ENCODE measurements at places on chromosomes 11 and 22. TPM values are rescaled to one million over a fixed set of nuclear protein-coding genes. Genes with fewer than 3 reads are reported as not detected.

MFRP gene
- total RNA-seq = not detected

ADAMTS15 gene
- 1.8 TPM for total RNA-seq

DCUN1D5 gene
- 37.1 TPM for total RNA-seq

MUC6 gene
- 0.19 TPM for total RNA-seq

CSRP3 gene
- total RNA-seq = 0.38 TPM

ADM2 gene
- 1.5 TPM for total RNA-seq

MS4A6A gene
- total RNA-seq = 102 TPM

OR8D4 gene
- not detected for total RNA-seq

KCNQ1OT1 gene
- 0.42 TPM for total RNA-seq

MAPK8IP2 gene
- 0.33 TPM for total RNA-seq

PCNX3 gene
- 7.4 TPM for total RNA-seq

DNA sequence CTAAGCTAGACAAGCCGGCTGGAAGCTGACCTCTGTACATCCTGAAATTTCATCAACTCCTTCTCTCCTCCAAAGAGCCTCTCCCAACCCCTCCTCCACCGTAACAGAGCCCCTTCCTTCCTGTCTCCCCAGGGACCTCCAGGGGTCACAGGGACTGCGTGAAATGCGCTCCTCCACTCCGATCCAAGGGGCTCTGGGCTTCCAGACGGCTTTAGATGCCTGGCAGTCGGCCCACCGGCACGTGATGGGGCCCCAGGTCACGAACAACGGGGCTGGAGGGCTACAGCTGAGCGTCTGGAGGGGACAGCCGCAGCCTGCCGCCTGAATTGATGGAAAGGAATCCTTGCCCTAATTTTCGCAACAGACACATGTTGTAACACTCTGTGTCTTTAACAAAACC lies 264.1 kb downstream of the MN1 start:
- DNase-seq = no peak

GRCh38 chr11:31690516-31690915 lies 120.6 kb downstream of the PAX6 start:
- no peak for DNase-seq

DNA sequence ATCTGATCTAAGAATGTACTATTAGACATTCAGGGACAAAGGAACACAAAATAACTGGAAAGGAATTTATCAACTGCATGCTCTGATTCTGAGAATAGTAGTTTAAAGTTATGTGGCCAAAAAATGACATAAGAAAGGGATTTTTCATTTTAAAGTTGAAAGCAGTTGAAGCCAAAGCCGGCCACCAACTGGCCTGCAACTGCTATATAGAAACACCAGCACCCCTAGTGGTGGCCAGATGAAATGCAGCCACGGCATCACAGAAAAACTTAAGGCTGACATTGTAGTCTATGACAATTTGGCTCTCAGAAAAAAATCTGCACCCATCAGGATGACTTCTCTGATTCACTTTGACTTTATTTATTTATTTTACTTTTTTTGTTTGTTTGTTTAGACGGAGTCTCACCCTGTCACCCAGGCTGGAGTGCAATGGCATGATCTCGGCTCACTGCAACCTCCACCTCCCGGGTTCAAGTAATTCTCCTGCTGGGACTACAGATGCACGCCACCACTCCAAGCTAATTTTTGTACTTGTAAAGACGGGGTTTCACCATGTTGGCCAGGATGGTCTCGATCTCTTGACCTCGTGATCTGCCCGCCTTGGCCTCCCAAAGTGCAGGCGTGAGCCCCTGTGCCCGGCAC lies 59.2 kb downstream of the SLC35F2 start:
- peak; percentile 50 for DNase-seq

- no peak for DNase-seq
Measured at GRCh38 chr11:112481893-112482292, 221.2 kb upstream of the PLET1 start.

GRCh38 chr22:17436981-17437412 lies 67.7 kb downstream of the CECR2 start:
- no peak for DNase-seq

- peak; percentile 53 for DNase-seq
Measured at GRCh38 chr11:3037040-3037944, 19.9 kb downstream of the CARS1 start.

DNA sequence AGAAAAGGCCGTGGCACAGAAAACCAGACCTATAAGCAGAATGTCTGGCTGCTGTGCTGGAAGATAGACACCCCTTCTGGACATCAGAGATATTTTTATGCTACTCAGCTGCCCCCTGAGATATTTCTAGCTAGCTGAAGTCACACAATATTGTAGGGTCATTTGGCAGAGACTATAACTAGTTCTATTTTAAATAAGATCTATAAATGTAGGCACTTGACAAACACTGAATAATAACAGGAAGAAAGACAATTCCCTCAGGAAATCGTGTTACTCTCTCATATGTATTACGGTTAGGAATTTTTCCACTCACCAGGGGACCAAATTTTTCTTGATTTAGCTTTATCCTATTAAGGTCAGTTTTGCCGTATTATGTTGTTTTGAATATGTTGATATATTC lies 845.4 kb downstream of the OPCML start:
- no peak for DNase-seq

DNA sequence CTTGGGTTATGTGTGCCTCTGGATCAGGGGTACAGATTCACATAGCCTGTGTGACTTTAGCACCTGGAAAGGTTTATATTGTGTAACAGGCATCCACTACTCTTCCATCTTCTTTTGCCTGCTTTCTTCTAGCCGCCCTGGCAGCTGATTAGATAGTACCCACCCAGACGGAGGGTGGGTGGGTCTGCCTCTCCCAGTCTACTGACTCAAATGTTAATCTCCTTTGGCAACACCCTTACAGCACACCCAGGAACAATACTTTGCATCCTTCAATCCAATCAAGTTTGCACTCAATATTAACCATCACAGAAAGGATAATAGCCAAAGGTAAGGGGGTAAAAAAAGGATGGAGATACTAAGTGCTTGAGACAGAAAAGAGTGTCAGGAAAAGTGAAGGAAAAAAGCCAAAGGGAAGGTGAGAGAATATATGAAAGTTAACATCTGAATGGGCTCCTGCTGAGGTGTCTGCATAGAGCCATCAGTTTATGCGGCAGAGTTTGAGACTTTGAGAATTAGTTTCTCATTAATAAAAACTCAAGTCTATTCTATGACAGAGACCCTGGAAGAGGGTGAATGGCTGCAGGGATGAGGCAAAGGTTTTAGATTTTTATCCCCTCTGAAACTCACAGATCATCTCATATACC lies 2.6 kb upstream of the OR51B6 start:
- no peak for DNase-seq

DNA sequence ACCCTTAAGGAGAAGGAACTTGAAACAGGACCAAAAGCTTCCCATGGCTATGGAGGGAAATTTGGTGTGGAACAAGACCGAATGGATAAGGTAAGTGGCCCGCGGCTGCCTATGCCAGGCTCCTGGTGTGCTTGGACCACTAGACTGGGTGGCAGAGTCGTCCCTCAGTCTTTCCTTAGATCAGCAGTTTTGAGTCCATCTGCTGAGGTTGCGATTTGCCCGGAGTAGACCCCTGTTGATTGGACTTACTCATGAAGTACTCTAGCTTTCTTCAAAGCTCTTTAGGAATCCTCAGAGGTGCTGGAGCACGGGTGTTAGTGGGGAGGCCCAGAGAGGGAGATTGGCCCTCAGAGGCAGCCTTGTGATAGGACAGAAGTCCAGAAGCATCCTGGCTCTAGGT lies 11.5 kb downstream of the CTTN start:
- no peak for DNase-seq

- DNase-seq = peak; percentile 55
Measured at GRCh38 chr11:66745356-66746235, 16.6 kb upstream of the SPTBN2 start.

- no peak for DNase-seq
Measured at GRCh38 chr22:49382451-49382735, 445.3 kb downstream of the BRD1 start.

GRCh38 chr11:15213471-15214231 lies 98.9 kb downstream of the INSC start:
- DNase-seq = no peak

DNA sequence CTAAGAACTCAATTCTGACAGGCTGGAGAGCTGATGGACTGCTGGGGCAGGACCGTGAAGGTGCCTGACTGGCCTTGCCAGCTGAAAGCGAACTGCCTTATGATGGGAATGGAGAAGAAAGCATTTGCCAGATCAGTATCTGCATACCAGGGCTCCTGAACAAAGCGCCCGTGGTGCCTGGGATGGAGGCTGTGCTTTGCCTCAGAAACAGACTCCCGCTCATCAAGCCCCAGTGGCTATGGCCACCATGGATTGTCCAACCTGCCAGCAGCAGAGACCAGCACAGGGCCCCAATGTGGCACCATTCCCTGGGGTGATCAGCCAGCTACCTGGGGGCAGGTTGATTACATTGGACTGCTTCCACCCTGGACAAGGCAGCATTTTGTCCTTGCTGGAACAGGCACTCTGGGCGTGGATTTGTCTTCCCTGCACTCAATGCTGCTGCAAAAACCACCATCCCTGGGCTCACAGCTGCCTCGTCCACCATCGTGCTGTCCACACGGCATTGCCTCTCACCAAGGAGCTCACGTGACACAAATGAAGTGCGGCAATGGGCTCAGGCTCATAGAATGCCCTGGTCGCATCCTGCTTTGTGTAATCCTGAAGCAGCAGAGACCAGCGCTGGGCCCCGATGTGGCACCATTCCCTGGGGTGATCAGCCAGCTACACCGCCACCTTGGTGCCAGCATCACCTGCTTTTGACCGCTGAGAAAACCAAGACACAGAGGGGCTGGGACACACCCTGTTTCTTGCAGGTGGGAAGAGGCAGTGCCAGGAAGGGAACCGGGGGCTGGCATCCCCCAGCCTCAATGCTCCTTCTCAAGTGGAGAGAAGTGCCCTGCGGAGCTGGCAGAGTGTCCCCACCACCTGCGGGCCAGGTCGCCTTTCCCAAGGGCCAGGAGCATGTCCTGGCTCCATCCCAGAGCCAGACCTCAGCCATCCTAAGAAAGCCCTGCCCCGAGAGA lies 1367.5 kb downstream of the BRD1 start:
- DNase-seq = no peak

GRCh38 chr11:11456866-11457265 lies 103.8 kb upstream of the CSNK2A3 start:
- DNase-seq = no peak

DNA sequence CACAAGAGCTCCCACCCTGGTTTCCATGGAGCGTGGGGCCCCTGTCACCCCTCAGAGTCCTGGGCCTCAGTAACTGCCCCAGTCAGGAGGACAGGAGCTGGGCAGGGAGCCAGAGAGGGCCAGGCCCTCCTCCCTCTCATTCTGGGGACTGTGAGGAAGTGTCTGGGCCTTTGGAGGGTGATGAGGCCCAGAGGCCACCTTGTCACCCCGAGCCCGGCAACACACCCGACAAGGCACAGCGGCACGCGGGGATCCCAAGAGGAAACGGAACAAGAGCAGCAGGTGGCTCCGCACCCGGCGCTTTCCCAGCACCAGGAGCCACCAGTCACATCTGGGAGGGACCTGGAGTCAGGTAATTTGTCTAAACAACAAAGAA lies 72.1 kb downstream of the CELSR1 start:
- no peak for DNase-seq

GRCh38 chr11:73245461-73245860 lies 26.7 kb upstream of the P2RY6 start:
- DNase-seq = no peak

GRCh38 chr11:123168241-123168640 lies 26.8 kb downstream of the CLMP start:
- DNase-seq = no peak

DNA sequence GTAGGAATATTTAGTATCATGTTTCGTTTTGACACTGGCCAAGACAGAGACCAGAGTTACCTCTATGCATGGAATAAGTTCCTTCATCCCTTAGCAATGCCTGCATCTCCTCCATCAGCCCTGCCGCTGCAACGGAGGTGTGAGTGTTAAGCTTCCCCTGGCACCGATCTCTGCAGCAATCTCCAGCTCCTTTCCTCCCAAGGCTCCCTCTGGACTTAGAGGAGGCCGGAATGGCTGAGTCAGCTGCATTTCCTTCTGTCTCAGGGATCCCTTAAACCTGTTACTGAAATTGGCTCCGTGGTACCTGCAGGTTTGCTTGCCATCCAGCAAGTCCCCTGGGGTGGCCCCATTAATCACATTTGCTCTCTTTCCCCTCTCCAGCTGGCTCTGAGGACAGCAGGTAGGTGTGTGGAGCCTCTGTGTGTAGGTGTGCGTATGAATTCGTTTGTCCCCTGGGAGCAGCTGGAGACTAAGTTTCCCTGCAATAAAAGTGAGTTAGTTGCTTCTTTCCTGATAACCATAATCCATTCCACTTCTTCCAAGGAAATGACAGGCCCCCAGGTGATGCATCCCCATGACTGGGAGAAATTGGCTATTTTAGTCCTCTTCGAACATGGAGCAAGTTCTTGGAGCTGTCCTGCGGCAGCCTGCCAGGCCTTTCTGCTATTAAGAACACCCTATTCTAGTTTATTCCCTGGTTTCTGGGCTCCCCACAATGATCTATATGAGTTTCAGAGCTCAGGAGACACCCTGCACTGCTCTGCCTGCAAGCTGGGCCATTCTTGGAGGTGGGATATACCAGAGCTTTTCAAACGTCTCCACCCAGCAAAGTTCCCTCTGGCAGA lies 457.2 kb upstream of the CADM1 start:
- no peak for DNase-seq

DNA sequence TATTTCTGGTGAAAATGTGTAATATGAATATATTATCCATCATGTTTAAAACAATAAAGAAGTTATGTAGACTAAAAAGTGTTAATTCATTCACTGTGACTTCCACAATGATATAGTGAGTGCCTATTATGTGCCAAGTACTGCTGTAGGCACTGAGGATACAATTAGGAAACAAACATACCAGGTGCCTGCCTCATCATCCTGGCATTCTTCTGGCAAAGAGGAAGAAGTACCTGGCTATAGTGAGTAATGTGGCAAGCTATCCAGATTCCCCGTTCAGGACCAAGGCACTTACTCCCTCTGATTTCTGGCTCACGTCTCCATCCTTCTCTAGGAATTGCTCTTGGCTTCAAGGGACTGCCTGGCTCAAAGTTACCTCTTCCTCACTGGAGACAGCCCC lies 77.5 kb upstream of the CLMP start:
- DNase-seq = no peak

GRCh38 chr11:6249770-6250555 lies 9.7 kb upstream of the CCKBR start:
- no peak for DNase-seq

- DNase-seq = no peak
Measured at GRCh38 chr11:19441752-19442553, 201.2 kb upstream of the E2F8 start.

DNA sequence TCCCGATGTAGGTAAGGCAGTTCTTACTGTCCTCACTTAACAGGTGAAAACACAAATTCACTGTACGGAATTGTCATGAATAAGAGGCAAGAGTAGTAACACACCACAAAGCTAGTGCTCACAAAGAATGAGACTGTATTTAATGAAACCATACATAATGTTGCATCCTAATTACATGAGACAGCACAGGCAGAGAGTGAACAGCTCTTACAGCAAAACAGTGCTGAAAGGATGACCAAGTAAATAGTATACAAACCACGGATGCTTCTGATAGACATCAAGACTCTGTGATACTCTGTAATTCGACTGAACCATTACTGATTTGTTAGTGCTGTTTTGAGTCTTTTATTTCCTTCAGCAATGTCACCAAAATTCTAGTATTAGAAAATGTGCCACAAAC lies 282.3 kb downstream of the TTC28 start:
- DNase-seq = no peak

GRCh38 chr11:71322861-71323582 lies 70.6 kb upstream of the SHANK2 start:
- DNase-seq = no peak

Data from thymus (tissue), 14 donors.